OCI-M1 (cell line): ENCODE measurements at places on chromosomes 12 and 14.

DNA sequence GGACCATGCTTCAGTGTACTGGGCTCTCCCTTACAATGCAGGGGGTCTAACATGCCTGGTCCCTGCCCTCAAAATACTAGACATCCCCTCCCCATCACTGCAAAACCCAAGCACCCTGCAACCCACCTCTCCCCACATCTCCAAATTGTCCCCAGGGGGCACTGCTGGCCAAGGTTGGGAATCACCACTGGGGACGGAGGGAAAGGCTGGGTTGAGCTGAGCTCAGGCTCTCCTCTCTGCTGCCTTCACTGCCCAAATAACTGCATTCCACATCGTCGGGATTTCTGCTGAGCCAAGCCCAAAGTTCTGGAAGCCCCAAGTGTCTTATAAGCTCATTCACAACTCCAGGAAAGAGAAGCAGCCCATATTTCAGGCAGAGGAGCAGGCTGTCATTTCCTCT, 69.6 kb downstream of the NT5DC3 start:
- peak; percentile 46 for DNase-seq

GRCh38 chr12:56955631-56956256, 1.7 kb downstream of the RDH16 start:
- no peak for DNase-seq

GRCh38 chr14:64247195-64247594, 47.0 kb downstream of the ESR2 start:
- DNase-seq, result no peak

- no peak for DNase-seq
These were observed 106.1 kb downstream of the PRICKLE1 start for GRCh38 chr12:42483521-42483790.

DNA sequence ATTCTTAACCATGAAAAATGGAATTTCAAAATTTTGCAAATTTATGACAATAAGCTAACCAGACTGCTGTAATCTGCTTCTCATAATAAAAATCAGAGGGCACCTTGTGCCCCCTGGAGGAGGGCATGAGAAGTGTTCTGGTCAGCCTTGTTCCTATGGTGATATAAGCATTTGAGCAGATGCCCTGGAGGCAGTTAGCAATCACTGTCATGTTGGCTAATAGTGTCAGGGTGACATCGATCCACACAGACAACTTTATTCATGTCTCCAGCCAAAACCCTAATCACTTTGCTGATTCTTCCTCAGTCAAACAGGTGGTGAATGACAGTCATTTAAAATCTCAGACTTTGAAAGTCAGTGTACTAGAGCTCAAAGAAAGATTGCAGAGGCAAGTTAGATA, 943.0 kb downstream of the GALC start:
- peak; percentile 65 for DNase-seq

GRCh38 chr12:21813125-21813524, 38.6 kb upstream of the KCNJ8 start:
- peak; percentile 75 for DNase-seq

- DNase-seq, result no peak
These were observed 400.2 kb downstream of the BCL11B start for GRCh38 chr14:98871796-98872195.

GRCh38 chr14:92531106-92531873, 17.7 kb downstream of the RIN3 start:
- no peak for DNase-seq

DNA sequence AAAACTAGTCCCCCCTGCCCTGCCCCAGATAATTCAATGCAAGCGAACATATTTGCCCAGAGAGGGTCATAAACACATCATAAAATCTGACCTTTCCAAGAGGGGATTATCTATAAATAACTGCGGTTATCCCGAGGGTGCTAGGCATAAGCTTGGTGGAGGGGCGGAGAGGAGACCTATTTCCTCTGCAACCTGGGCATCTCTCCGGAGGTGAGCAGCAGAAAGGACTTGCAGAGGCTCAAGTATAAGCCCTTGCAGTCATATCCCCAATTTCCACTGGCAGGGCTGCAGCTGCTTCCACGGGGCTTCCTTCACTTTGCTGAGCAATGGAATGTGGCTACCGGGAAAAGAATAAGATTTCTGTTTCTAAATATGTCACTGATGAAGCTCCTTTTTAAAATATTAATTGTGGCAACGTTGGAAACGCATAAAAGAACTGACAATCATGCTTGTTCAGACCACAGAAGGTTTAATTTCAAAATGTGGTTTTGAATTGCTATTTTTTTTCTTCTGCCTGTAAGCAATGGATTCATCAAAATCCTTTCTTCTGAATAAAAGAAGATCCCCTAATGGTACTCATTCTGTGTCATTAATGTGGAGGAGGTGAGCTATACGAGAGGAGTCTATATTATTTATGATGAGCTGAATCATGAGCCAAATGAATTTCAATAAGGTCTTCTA, 268.9 kb upstream of the ATP2B1 start:
- DNase-seq, result no peak

DNA sequence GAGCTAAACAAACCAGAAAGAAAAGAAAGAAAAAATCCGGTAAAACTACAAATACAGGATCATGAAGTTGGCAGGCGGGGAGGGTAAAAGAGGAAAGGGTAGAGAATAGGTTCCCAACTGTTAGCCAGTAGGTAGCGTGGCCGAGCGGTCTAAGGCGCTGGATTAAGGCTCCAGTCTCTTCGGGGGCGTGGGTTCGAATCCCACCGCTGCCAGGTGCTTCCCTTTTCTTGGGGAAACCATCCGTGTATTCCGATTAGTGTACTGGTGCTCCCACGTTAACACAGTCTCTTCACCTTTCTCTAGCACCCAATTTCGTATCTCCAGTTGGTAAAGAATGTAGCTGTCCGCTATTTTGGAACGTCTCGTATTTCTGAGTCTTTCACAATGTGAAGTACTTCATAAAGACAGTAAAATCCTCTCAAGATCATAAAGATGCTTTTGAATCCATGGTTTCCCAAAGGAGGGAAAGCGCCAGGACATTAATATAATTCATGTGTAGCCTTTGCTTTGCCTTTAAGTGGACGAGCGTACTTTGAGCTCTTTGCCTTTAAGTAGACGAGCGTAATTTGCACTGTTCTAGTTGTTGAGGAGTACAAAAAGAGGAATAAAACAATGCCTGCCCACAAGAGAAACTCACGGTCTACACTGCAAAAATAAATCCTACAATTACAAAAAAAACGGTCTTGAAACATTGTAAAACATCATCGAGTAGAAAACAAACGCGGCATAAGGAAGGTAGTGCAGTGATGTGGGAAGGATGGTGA, 19.0 kb upstream of the RNASE12 start:
- DNase-seq, result peak; percentile 92

GRCh38 chr12:12613344-12613743, 1.7 kb downstream of the CREBL2 start:
- DNase-seq, result no peak

DNA sequence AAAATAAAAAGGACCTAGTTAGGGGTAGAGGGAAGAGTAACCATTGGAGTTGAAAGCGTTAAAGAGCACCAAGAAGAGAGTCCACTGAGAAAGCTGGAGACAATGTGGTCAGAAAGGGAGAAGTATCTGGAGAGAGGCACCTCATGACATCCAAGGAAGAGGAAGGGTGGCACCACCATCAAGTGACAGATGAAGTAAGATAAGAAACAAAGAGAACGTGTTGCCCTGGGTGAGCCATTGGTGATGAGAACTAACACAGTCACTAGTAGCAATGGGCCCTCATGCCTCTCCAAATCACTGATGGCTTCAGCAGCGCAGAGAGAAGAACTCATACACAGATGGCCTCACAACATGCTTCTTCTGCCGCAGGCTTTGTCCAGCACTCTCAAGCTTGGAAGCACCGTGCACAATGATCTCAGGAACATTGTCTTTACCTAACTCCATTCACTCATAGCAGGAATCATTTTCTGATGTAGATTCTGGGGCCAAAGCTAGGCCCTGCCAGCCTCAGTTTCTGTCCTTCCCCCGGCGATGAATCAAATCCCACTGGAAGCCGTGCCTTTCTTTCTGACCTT, 252.9 kb downstream of the DPF3 start:
- no peak for DNase-seq

- peak; percentile 41 for DNase-seq
These were observed 838 bp downstream of the LRIG3 start for GRCh38 chr12:58919231-58920101.

DNA sequence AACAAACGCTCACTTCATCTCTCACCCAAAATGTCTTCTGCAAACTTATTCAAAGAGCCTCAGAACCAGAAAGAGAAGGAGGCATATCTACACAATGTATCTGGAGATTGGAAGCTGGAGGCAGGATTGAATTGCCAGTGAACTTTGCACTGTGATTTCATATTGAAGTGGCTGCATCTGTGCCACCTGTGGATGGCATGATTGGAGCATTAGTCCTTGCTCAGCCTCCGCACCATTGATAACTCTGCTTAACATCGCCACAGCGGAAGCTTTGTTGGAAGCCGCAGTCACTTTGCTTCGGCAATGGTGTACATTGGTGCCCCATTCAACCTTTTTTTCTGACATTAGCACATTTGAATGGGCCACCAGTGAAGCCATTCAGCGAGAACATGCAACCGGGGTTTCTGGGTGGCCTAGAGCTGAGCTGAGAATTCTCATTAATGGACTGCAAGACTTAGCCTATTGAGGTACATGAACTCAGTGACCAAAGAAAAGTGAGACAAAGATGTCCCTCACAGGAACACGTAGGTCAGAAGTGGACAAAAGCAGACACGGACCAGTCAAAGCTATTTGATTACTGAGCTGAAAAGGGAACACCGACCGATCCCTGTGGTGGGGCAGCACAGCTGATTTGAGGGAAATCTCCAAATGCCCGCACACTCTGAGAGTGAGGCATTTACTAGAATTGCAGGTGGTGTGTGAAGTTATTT, 130.4 kb downstream of the BRMS1L start:
- DNase-seq, result no peak

DNA sequence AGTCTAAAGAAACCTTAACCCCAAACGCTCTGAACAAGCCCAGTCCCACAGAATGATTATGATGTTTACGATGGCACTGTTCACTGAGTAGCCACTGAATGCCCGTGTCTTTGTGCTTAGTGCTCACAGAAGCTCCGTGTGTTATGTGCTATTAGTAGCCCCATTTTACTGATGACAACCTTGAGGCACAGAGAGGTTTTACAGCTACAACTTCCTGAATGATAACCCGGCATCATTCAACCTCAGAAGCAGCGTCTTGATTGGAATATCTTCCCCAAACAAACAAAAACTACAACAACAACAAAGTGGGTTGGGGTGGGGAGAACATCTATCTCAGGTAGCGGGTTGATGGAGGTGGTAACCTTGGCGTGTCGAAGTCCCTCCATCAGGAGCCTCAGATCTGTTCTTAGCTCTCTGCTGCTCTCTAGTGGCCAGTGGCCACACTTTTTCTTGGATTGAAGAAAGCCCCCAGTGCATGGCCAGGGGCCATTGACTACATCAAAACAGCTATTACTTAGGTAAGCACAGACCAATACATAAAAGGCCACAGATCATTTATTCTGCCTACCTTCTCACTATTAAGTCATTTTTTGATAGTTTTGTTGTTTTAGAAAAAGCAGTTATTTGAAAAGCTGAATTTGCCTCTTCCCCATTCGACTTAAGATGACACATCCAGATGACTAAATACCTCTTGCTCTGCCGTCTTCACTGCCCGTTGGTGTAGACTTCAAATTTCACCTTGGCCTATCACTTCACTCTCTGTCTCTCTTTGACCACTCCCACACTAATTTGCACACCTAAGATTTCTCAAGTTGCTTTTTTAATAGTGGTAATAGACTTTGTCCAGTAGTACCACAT, 376.9 kb downstream of the GALC start:
- peak; percentile 68 for DNase-seq

- no peak for DNase-seq
These were observed 323.8 kb downstream of the BCAT1 start for GRCh38 chr12:24625103-24625502.

- peak; percentile 71 for DNase-seq
These were observed 173.8 kb upstream of the MIS18BP1 start for GRCh38 chr14:45426685-45427282.

DNA sequence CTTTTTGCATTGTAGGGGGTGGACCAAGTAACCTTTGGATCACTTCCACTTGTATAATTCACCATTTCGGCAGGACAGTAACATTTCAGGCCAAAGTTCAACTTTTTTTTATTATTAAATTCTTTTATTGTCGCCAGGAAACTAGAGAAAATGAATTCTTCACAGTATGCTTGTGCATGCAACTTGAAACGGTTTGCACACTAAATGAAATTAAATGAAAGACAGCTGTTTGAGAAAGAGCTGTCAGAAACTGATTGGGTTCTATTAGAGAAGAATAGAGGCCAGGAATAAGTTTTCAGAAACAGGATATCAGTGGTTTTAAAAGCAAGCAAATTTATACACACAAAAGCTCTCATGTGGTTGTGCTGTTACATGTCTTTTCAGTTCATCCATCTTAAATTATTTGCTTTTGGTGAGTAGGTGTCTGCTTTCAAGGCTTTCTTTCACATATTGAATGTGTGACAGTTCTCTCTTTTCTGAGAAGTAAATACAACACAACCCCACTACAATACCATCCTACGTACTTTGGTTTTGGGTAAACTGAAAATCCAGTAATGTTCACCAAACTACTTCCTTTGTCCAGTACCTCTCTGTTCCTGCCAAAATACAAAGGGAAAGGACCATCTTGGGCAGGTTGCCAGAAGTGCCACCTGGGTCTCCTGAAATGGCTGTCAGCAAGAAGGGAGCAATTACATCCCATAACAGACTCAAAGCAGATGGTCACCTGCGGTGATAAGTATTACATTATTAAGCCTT, 291.7 kb downstream of the RAD51B start:
- DNase-seq, result no peak

- no peak for DNase-seq
These were observed 105.1 kb downstream of the GXYLT1 start for GRCh38 chr12:42039577-42039976.

GRCh38 chr12:6961278-6961694, 9.2 kb downstream of the PHB2 start:
- DNase-seq, result peak; percentile 89

DNA sequence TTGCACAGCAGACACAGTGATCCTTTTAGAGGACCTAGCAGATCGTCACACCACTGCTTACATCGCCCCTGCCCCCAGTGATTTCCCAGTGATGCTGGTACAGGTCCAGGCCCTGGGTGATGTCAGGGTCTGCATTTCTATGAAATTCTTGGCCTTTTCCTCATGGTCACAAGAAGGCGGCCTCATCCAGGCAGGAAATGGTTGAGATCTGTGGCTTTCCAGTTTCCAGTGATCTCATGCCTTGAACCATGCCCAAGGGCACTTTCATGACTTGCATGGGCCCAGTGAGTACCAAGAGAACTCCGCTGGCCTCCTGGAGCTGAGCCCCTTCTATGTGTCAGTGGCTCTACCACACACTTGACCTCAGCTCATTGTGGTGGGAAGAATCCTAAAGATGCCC, 41.9 kb upstream of the BDKRB2 start:
- DNase-seq, result no peak
